Natural killer cell treated with Interleukin-12 subunit alpha and Interleukin-12 subunit beta and Interleukin-15 and Interleukin-18, amount 100 ng/mL, for 72 hours (primary cell): ENCODE measurements at places on chromosomes 5 and 9. TPM values are rescaled to one million over a fixed set of nuclear protein-coding genes. Genes with fewer than 3 reads are reported as not detected.

The RICTOR gene
- total RNA-seq = 51.0 TPM

The ZDHHC11 gene
- 24.5 TPM for total RNA-seq

The OR1J2 gene
- total RNA-seq = not detected

The BSPRY gene
- 5.0 TPM for total RNA-seq

The PPP2R2B gene
- 12.6 TPM for total RNA-seq
